ENCODE measurements at places on chromosomes 4 and X.

DNA sequence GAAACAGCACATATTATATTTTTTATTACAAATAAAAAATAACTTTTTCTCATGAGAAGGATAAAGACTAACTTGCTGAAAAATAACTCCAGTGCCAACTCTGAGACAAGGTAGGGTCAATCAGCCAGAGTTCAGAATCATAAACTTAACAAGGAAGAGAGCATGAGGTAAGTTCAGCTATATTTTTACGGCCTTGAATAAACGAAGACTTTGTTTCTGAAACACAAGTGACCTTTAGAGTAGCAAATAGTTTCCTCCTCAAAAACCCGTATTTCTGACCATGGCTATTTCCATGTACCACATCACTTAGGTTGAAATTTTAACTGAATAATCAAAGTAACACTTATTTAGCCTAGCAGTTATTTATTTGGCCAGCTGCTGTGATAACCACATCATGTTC is 45.5 kb downstream of the PRDM5 start:
- no peak for DNase-seq

GRCh38 chr4:126591583-126591982 is 1041.2 kb upstream of the INTU start:
- DNase-seq: no peak

GRCh38 chr4:3202836-3203820 is 45.8 kb upstream of the MSANTD1 start:
- peak; percentile 44 for DNase-seq

DNA sequence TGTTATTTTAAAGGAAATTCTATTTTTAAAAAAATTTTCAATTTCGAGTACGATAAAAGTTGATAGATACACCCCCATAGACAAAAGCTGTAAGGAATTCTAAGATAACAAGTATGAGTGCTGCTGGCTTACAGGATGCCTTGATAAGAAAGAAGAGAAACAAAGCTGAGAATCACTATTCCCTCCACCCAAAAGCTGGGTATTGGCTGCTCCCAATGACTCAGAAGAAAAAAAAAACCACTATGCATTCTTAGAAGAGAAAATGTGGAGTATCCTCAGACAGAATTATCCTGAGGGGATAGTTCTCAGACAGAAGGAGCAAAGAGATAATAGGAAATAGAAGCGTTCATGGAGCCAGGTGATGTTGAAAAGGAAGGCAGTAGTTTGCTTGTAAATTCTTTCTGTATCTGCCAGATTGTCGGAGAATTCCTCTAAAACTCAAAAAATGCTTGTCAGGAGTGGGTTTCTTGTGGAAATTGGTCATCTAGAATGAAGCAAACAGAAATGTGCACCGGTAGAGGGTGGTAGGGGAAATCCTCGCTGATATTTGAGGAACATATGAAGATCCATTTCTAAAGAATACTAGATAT is 217.5 kb upstream of the ADAMTS3 start:
- DNase-seq: no peak

GRCh38 chr4:1208266-1208961 is 36.0 kb upstream of the SPON2 start:
- DNase-seq: peak; percentile 1

DNA sequence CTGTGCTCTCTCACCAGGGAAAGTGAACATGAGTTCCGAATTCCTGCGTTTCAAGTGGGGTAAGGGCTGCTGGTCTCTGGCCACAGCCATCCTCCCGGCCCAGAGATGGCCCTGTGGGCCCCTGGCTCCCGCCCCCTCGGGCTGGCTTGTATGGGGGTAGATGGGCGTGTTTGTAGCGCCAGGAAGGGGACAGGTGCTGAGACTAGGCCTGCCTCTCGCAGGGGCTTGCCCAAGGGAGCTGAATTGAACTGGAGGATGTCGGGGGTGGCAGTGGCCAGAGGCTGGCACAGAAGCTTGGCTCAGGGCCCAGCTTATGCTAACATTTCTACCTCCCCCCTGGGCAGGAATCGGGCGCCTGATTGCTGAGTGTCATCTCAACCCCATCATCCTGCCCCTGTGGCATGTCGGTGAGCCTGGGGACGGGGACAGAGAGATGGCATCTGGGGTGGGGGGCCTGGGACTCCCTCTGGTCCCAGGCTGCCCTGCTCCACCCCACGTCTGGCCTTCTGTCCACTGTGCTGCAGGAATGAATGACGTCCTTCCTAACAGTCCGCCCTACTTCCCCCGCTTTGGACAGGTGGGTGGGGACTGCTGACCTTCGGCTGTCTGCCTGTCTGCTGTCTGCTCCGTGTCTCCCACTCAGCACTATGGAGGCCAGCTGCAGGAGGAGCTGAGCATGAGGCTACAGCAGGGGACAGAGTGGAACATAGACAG is 8.5 kb downstream of the TAFAZZIN start:
- DNase-seq: no peak

DNA sequence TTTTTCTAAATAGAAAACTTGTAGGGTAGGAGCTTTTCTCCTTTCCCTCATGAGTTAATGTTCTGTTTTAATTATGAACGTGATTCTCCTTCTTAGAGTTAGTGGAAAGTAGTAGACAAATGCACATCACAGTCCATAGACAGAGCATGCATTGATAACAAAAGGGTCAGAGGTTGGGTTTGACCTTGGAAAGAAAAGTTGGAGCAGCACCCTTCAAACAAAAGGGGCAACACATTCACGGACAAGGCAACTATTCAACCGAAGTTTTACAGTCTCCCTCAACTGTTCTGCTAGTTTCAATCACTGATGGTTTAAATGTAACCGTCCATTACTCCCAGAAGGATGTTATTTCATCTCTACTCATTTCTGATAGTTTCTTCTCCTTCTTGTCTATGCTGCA is 103.4 kb upstream of the MAOA start:
- no peak for DNase-seq

DNA sequence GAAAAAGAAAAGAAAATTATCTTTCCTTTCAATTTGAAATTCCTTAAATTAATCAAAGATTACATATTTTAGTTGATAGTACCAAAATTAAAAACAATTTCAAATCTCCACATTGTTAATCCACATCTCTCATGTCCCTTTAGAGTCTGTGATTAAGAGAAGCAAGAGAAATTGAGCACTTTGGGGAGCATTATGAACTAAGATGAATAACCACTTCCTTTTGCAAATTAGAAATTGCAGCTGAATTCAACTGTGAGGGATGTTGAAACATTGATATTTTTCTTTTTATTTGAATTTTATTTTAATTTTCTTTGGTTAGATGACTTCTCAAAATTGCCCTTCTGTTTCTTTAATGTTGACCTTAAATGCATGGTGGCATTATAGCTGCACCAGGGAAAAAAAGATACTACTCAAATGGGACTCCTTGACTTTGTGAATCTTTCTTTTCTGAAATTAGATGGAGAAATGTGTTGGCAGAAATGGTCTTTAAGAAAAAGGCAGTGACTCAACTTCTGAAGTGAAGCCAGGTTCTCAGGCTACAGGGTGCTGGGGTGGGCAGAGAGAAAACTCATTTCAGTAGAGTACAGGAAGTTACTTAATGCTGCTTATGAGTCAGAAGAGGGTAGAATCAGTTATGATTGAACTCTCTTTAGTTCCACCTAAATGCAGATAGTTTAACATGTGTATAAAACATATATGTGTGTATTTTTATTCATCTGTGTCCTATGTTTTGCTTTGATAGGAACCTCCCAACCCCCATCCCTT is 92.0 kb upstream of the TNIP3 start:
- DNase-seq: peak; percentile 43

Measured in stimulated activated CD4-positive, alpha-beta T cell treated with anti-CD3 and anti-CD28 coated beads, Interleukin-4, amount 100 ng/mL, for 1 hour (primary cell).